ENCODE measurements at places on chromosomes 13 and 19.

- no peak for DNase-seq
Measured at GRCh38 chr19:44635581-44636438, 7.9 kb upstream of the PVR start.

DNA sequence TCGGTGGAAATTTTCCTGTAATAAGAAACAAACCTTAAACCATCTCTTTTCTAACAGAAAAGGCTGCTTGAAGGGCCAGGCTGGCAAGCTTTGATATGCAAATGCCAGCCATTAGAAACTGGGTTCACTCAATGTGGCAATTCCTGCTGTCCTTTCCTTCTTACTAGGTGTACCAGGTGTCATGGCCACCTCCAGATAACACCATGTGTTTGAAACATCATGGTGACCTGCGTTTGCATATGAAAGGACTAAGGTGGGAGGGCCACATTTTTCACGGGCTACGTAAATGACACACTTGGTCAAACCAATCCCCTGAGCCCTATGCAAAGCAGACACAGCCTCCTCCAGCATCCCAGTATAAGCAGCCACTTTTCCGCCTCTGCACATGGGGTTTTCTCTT is 789.1 kb upstream of the SLITRK5 start:
- no peak for DNase-seq

DNA sequence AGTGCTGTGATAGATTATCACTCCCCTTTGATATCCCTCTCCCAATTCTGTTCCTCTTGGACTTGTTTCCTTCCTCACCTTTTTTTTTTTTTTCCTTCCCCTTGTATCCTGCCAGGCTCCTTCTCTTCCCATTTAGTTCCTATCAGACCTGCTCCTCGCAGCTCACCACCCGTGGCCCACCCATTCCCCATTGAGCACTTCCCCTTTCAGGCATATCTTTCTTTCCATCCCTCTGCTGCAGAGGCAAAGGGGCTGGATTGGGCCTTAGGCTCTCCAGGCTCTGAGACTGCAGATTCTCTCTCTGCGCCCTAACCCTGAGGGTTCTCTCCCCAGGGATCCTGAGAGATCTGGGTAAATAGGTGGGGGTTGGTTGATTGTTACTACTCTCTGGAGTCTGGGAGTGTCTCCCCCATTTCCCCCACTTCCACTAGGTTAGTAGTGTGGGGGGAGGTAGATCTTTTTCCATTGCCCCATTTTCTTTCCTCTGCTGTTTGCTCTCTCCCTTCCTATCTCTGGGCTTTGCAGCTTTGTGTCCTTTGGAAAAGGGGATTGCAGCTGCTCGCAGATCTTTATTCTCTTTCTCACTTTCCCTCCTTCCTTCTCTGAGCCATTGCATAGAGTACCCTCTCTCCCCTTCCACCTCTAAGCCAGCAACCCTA is 2.3 kb downstream of the ARHGAP35 start:
- no peak for DNase-seq

DNA sequence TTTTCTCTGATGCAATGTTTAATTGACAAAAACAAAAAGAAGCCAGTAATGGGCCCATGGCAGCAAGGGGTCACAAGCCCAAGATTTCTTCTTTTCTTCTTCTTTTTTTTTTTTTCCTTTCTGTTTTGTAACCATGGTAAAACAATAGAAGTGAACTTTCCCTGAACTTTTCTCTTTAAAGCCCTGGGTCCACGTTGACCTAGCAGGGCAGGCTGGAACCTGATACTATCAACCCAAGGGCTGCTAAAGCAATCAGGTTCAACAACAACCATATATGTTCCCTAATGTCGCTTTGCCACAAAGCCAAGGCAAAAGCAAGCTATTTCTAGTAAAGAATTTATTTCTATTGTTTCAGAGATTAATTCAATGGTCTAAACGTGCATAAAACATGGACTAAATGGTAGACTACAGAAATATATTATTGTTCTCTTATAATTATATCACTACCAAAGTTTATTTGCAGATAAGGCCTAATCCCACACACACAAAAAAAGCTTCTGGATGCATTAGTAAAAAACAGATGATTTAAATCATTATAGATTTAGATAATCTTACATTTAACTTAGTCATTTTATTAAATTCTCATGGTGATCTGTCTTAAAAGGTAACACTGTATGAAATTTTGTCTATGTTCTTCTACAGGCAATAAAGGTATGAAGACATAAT is 153.9 kb downstream of the DACH1 start:
- no peak for DNase-seq

GRCh38 chr19:58182577-58182988 is 278 bp upstream of the ZNF274 start:
- DNase-seq = peak; percentile 95

DNA sequence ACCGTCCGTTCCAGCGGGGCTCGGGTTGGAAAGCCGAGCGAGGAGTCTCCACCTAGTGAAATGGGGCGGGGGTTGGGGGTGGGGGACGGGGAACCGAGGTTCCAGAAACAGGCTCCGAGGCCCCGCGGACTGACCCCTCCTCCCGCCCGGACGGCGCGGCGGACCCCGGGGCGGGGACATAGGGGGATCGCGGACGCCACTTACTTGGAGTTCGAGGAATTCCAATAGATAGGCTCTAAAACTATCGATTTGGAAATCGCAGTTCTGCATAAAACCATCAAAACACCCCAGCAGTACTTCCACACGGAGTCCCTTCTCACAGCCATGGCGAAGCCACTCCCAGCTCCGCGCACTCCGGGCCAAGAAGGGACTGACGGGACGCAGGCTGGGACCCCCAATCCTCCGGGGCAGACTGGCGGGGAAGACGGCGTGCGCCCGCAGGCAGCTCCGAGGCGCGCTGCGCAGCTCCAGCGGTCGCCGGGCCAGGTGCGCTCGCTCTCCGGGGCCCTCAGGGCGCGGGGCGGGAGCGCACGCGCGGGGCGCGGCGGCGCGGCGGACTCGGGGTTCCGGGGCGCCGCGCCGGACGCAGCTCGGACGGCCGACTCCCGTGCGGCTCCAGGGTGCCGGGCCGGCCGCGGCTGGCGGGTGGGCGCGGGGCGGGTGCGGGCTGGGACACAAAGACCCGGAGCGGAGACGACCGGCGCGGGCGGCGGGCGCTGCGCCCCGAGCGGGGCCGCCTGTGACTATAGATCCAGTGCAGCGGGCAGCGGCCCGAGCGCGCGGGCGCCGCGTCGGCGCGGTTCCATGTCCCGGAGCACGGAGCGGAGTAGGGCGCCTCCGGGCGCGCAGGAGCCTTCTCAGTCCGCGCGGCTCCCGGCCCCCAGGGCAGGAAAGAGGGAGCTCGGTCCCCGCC is 567 bp downstream of the EFNB2 start:
- DNase-seq = peak; percentile 27

- DNase-seq = no peak
Measured at GRCh38 chr13:73985783-73986182, 148.4 kb downstream of the KLF12 start.
